ENCODE measurements at places on chromosomes 7 and 10.
A peak's percentile ranks its signal among the peaks of the same experiment; 100 is the strongest.

DNA sequence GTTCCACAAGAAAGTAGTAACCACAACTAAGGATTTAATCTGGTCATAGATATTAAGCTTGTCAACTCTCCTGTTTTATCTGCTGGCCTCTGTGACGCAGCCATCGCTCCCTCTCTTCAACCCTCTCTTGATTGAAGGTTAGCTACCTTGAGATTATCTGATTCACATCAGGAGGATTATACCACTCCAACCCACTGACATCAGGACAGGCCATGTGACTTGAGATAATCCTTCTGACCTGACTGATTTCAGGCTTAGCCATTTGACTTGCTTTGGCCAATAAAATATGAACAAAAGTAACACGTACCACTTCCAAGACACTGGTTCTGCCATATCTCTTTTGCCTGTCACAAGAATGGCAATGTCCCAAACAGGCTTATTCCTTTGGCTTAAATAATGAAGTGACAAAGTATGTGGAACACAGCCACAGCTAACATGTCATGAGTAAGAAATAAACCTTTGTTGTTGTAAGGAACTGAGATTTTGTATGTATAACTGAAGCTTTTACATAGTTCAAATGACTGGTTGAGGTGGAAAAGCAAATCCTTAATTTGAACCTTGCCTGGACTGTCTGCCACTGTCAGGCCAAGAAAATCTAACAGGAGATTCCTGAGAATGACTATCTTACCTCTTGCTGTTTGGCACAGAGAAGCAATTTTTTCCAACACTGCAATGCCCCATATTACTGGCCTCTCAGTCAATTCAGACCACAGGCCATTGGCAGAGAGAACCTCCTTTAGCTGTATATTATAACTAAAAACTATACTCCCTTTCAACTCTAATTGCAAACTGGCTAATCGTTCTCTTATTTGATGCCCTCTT lies 13.9 kb downstream of the ZNF438 start:
- no peak for DNase-seq

- no peak for DNase-seq
Measured at GRCh38 chr10:101038484-101038883, 7.5 kb downstream of the SFXN3 start.

DNA sequence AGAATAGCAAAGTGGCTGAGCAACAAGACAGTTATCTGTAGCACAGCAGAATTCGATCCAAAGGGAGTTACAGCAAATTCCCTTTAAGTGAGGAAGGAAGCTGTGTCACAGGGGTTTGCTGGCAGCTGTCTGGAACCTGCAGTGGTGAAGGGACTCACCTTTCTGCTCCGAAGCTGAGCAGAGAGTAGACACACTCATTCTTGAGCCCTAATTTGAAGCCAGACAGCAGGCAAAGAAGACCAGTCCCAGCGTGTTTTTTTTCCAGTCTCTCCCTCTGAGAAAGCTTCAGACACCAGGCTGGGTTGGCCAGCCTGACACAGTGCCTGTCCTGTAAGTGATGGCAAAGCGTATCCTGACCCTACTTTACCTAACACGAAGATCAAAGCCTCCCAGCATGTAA lies 210.7 kb downstream of the TRIL start:
- DNase-seq: no peak

DNA sequence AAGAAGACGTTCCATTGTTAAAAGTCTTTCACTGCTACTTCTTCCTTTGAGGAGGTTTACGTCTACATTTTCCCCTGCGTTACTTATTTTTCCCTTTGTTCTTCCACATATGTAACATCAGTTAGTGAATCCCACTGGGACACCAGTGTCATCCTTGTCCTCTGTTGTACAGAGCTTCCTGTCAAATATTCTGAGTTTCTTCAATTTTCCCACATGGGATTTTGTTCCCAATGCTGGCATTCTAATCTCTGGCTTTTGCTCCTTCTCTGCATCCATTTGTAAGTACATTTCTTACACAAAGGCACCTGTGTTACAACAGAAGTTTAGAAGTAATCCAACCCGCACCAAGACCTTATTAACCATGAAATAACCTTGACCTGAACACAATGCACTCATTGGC lies 627.4 kb upstream of the PFKP start:
- no peak for DNase-seq

DNA sequence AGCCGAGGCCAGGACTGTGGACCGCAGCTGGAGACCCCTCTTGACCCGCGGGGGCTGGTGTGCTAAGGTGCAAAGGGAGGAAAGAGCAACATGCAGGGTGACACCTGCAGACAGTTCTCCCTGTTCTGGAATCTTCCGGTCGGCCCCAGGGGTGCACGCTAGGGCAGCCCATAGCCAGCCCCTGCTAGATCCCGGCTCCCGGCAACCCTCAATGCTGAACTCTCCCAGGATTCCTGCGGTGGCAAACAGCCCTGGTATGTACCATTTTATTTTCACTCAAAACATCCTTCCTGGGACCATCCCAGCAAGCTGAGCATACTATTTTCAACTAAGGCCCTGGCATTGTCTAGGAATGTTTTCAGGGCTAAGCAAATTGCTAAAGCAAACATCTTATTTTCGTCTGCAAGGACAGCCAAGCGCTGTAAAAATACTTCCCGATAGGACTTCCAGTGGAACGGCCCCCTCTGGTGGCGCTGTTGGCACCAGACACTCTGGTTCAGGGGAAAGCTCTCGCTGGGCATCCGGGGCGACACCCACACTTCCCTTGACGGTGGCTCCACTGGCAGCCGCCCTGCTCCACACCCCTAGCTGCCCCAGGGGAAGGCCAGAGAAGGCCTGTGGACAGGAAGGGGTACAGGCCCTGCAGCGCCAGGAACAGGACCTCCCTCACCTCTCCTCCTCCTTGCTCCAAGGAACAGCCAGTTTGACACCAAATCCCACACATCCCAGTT lies 99.4 kb downstream of the CTBP2 start:
- peak; percentile 4 for DNase-seq

DNA sequence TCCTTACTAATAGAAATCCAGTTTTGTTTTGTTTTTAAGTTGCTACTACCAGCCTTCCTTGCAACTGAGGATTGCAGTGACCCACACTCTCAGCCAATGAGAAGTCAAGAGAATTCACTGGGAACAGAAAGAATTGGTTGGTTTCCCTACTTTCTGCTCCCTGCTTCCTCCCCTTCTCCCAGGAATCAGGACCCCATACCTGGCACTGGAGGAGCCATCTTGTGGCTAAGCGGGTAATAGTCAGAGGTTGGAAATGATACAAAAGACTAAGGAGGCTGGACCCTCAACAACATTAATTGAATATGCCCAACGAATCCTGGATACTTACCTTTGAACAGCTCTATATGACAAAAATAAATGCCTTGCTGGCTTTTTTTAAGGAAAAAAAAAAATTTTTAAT lies 6.3 kb downstream of the TMEM176A start:
- no peak for DNase-seq

DNA sequence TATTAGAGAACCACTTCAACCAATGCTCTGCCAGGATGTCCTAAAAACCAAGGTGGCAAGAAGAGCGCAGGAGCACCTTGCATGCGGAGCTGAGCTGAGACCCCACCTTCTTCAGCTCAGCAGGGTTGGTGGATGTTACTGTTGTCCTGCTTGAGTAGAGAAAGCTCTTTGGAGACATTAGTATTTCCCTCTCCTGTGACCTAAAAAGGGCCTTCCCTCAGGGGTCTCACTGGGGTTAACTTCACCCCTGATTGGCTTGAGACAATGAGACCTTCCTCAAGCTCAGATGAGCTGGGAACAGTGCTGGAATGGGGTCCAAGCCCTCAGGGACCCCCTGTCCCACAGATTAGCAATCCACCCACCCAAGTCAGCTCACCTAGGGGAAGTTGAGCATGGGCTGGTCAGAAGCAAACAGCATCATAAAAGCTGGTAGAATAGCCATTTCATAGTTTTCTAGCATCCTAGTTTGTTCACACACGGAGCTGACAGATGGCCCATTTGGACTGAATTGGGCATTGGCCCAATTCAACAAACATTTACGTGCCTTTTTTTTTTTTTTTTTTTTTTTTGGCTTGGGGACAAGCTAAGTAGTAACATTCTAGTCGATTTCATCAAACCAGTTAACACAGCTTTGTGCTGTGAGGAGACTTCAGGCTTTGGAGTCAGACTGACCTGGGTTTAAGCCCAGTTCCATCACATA lies 100.6 kb upstream of the HABP2 start:
- no peak for DNase-seq

DNA sequence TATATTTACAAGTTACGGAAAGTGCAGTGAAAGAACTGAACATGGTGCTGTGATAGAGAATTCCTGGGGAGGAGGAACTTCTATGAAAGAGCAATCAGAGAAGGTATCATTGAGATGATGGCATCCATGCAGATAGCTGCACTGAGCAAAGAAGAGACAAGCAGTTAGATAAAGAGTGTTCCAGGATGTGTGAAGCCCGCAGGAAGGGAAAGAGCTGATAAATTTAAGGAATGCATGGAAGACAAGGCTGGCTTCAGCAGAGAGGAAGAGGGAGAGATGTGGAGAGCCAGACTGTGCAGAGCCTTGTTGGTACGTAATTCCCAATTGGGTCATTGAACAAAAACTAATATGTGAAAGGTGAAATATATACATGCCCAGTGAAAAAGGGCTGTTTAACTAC lies 538.9 kb downstream of the INHBA start:
- DNase-seq: no peak

DNA sequence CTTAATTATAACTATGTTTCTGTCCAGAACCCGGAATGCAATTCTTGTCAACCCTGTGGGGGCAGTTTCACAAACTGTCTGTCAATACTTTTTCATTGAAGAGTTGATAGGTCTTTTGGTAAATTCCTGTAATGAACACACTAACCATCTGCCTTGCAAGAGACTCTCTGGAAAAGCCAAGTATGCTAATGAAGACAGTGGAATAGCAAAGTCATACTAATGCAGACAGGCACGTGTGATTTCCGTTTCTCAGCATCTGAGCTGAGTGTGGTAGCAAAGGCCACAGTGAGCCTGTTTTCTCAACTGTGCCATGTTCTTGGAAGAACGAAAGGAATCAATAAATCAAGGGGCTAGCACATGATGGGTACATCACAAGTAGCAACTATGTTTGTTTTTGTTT lies 494.1 kb upstream of the NRP1 start:
- DNase-seq: no peak

DNA sequence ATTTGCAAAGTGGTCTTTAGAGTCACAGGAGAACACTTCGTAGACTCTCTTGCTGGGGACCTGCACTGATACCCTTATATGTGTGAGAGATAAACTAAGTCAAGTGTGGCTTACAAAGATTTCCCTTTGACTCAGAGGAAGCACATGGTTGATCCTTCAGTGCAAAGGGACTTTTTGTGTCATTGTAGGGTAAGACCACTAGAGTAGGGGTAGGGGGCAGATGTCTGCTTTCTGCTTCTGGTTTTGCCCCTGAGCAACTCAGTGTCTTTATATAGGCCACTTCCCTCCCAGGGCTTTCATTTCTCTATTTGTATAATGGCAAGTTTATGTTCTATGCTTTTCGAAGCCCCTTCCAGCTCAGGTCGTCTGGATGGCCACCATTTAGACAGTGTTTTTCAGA lies 281.7 kb downstream of the SORCS3 start:
- DNase-seq: no peak

DNA sequence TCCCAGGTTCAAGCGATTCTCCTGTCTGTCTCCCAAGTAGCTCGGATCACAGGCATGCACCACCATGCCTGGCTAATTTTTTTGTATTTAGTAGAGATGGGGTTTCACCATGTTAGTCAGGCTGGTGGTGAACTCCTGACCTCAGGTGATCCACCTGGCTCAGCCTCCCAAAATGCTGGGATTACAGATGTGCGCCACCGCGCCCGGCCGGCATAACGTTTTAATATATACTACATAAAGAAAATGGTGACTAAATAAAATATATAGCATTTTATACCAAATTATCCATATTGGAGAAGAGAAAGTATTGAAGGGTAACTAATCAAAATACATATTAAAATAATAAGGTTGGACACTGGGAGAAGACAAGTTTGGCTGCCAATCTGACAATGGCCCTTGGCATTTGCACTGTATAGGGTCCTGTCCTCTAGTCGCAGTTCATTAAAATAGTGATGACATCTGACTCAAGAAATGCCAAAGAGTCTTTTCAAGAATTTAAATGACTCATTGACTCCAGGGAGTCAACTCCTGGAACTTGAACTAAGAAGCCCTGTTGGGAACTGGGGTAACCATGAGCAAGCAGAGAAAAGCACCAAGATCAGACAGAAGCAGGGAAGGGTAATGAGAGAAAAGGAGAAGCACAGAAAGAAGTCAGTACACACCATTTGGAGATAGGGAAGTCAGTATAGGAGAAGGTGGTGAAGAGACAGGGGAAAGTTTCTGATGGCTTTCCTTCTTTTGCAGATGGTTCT lies 91.1 kb downstream of the CH25H start:
- no peak for DNase-seq

DNA sequence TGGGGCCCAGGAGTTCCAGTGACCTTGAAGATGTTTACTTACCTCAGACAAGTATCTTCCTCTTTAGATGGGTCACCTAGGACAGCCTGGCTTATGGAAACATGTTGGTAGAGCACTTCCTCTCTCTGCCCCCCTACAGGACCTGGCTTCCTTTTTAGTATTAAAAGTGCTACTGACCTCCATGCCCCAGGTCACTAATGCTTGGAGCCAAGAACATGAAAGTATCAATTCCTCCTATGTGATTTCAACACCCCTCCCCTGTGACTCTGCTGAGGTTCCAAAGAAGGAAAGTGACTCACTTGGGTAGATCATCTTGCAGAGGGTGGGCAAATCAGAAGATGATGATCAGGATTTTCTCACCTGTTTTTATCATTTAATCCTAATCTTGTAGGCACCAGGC lies 125.3 kb upstream of the CCDC6 start:
- no peak for DNase-seq

DNA sequence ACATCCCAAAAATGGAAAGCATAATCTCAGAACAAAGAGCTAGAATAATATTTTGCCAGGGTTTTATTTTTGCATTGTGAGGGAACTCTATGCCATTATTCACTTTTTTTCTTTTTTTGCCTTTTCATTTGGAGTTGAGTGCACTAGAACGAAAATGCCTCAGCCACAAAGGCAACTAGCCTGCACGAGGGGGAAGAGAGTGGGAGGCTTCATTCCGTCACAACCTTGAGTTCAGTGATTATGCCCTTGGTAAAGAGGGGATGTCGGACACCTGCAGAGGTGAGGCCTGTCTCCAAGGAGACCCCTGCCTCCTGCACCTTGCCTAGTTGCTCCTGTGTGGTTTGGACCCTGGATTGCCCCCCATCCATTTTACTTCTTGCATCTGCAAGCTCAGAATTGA lies 232.7 kb downstream of the TEX36 start:
- no peak for DNase-seq

DNA sequence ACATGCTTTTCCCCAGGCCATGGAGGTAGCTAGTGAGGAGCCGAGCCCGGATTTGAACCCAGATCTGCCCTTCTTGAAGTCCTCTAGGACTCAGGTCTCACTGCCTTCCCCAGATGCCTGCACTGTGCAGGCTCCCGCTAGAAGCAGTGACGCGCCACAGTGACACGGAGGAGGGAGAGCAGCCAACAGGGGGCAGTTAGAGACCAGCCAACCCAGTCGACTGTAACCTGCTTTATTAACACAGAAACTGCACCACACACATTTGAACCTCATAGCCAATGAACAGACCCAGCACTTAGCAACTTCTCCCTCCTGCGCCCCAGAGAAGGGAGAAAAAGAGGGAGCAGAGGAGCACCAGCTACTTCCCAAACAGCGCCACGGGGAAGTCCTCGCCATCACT lies 27.4 kb downstream of the PILRA start:
- DNase-seq: no peak
